ENCODE measurements at places on chromosomes 1 and 21.

DNA sequence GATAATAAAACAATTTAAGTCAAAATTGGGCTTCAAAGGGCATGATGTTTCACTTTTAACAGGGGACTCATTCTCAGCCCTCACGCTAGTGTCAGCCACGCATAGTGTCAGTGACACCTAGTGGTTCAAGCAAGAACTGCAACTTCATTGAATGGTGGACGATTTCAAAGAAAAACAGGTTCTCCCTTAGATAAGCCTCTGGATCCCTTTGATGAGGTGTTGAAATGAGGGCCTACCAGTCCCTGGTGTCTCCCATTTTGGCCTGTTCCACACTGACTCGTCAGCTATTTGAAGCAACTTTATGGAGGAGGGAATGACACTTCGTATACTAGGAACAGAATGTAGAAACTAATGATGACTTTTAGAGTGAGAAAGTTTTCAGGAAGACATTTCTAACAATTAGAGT is 56.2 kb downstream of the FCRL5 start:
- no peak for DNase-seq

DNA sequence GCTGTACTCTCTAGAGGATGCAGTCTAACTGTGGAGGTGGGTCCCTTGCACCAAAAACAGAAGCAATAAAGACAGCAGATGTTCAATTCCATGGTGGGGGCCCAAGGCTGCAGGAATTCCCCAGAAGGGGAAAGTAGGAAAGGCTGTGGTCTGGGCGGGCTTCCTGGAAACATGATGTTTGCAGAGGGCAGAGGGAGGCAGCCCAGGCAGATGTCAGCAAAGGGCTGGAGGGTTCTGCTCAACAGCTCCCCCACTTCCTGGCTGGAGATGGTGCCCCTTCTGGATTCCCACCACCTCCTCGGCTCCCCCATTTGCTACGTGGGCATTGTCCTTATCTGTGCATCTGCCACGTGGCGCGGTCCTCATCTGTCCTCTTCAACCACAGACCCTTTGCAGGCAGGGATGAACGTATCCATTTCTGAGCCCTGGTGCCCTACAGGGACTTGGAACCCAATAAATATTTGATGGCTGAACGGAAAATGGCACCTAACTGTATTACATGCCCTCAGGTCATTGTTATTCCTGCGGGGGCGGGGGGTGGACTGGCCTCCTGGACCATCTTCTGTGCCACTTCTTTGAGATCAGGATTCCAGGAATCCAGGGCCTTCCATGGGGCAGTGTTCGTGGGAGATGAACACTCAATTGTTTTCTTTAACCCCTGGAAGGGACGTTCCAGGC is 8.4 kb upstream of the GUCA2B start:
- no peak for DNase-seq

DNA sequence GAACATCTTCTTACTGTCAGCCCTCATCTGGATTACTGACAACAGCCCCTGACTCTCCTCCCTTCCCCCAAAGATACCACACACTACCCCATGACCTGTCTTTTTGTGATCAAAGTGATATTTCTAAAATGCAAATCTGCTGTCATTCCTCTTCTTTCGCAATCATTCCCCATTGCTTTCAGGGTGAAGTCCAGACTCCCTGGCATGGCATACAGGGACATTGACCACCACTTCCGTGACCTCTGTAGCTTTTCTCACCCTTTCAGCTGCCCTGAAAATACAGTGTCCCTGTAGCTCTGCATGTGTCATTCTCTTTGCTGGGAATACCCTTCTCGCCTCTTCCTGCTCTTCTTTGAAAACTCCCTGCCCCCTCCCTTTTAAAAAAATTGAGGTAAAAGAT is 4.1 kb downstream of the SERINC2 start:
- no peak for DNase-seq

GRCh38 chr1:230174471-230175162 is 107.6 kb downstream of the GALNT2 start:
- no peak for DNase-seq

GRCh38 chr21:37555672-37556261 is 189.2 kb downstream of the DYRK1A start:
- DNase-seq: no peak

- no peak for DNase-seq
Measured at GRCh38 chr1:164320790-164321731, 237.9 kb upstream of the PBX1 start.

DNA sequence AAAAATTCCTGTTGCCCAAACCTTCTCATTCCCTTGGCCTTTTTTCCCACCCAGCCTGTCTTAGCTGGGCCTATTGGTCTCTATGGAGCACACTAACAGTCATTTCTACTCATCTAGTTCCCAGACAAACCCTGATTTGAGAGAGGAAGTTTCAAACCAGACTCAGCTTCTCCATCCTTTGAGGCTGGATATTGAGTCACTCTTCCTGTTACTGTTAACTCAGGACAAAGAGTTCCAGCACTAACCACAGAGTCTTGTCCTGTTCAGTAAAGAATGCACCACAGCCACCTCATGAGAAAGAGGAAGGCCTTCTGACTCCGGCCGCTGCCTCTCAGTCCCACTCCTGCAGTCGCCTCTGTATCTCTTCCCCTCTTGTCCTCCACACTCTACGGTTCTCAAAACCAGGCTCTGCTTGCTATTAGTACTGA is 137.8 kb downstream of the PTPRC start:
- no peak for DNase-seq

DNA sequence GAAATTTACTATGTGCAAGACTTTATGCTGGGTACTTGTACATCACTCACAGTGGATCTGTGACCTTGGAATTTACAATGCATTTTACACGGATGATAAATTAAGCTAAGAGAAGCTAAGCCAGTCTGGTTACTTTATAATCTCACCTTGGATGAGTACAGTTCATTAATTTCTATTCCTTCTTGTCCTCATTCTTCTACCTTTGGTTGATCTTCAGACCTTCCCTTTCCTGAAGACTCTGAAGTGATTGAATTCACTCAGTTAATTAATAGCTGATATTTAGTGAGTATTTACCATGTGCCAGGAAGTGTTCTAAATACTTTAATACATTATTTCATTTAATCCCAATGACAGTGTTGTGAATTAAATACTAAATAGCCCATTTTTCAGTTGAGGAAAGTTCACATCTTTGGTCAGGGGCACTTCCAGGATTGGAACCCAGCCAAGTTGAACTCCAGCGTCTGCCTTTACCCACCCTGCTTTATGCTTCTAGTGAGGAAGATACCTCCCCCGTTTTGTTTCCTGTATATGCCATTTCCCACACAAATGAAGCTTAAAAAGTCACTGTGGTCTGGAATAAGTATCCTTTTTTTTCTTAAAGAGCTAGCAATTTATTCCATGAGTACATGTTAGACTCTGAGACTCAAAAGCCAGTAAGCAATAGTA is 146.6 kb downstream of the TLR5 start:
- DNase-seq: no peak

- no peak for DNase-seq
Measured at GRCh38 chr1:230084408-230085177, 17.6 kb downstream of the GALNT2 start.

GRCh38 chr1:5254975-5255374 is 600.6 kb downstream of the AJAP1 start:
- DNase-seq: no peak

GRCh38 chr1:70017770-70018169 is 187.6 kb downstream of the LRRC40 start:
- no peak for DNase-seq

DNA sequence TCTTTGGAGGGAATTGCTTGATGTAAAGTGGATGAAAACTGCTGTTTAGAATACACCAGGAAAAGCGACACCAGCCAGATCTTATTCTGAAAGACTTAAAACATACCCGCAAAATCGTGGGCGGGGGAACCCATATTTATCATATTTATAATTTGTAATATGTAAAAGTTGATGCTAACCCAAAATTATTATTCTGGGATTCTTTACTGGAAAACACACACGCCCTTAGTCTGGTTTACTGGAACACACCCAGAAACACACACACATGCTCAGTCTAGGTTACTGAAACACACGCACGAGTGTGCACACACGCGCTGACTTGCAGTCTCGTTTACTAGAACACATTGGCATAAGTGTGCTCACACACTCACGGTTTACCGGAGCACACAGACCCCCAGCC is 32.5 kb downstream of the ATP5PO start:
- no peak for DNase-seq

- DNase-seq: no peak
Measured at GRCh38 chr1:173893611-173894010, 23.5 kb downstream of the SERPINC1 start.

DNA sequence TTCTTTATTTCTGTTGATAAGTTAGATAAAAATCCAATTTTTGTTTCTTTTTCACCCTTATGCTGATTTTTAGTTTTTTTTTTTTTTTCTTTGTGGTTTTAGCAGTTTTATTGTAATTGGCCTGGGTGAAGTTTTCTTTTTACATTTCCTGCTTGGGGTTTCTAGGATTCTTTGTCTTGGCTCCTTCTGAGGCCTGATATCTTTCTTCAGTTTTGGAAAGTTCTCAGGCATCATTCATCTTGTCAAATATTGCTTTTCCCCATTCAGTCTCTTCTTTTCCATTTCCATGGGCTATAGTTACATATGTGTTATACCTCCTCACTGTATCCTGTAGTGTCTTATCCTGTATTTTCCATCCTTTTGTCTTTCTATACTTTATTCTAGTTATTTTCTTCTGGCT is 28.5 kb downstream of the ST6GALNAC3 start:
- no peak for DNase-seq

DNA sequence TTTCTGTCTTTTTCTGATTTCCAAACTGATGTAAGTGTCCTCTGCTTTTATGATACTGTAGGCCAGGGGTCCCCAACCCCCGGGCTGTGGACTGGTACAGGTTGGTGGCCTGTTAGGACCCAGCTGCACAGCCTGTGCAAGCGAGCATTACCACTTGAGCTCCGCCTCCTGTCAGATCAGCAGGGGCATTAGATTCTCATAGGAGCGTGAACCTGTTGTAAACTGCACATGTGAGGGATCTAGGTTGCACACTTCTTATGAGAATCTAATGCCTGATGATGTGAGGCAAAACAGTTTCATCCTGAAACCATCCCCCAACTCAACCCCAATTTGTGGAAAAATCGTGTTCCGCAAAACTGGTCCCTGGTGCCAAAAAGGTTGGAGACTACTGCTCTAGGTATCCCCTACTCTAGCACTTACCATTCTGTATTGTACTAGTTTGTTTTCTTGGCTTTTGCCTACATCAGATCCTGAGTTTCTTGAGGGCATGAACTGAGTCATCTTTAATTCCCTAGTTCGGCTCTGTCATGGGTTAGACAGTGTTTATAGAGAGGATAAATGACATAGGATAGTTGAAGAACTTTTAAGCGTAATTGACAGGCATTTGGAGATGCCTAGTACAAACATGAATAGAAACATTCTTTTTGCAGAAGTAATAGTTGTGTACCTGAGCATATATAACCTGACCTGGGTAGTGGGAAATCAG is 4.1 kb downstream of the ABCD3 start:
- no peak for DNase-seq

DNA sequence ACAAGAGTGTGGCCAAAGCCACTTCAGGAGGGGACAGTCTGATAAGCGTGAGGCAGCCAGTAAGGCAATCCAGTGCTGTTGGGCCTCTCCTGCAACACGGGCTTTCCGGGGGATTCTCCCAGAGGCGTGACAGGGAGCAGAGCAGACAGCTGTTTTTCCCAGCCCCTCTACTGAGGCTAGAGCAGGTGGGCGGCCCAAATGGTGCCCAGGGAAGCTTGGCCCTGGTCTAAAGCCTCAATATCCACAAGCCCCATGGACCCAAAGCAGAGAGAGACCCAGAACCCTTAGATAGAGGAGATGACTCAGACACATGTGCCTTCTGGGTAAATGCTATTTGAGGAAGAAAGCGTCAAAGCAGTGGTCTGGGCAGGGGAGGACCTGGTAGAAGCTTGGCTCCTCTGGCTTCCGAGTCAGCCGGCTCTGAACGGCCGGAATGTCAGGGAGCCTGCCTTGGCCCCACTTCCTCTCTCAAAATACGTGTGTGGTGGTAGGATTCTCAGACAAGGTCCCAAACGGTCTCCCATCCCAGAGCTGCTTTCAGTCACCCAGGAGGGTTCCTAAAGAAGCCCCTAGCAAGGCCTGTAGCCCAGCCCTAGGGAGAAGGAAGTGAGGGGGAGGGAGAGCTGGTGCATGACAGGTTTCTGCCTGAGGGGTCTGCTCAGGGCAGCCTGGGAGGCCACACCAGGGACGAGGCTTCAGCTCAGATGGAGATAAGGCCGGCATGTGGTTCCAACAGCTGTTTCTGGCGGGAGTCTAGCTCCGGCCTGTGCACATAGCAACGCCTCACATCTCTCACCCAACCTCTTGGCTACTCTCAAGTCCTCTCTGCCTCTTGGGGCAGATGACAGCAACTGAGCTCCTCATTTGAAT is 28.8 kb downstream of the PIK3C2B start:
- DNase-seq: no peak

DNA sequence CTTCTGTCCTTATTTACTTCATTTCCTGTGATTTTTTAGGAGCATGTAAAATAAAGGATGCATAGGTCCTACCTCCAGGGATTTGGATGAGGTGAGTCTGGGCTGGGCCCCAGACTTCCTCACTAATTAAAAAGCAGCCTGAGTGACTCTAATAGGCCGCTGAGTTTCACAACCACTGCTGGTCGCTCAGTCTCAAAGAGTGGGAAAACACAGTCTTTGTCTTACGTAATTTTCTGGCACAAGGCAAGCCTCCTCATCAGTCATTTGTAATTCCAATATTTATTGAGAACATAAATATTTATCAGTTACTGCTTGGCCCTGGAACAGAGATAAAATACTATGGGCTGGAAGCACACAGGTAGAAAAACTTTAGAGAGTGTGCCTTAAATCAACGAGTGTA is 195.4 kb upstream of the RUNX1 start:
- DNase-seq: no peak

DNA sequence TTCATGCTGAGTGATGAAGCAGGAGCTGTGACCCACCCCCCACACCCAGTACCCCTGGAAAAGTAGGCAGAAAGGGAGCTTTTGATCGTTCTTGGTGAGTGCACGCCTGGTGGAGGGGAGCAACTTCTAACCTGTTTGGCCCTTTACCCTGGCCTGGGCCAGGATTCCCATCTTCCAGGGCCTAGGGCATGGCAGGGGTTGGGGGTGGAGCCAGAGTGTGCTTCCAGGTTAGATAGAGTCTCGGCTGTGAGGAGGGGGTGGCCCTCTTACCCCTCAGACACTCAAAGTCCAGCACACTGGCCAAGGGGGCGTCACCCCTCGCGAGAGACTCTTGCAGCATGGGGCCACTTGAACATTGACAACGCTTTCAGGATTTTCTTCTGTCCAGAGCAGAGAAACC is 236.6 kb downstream of the GRIK3 start:
- no peak for DNase-seq

- no peak for DNase-seq
Measured at GRCh38 chr1:227926216-227926791, 21.4 kb downstream of the WNT9A start.

DNA sequence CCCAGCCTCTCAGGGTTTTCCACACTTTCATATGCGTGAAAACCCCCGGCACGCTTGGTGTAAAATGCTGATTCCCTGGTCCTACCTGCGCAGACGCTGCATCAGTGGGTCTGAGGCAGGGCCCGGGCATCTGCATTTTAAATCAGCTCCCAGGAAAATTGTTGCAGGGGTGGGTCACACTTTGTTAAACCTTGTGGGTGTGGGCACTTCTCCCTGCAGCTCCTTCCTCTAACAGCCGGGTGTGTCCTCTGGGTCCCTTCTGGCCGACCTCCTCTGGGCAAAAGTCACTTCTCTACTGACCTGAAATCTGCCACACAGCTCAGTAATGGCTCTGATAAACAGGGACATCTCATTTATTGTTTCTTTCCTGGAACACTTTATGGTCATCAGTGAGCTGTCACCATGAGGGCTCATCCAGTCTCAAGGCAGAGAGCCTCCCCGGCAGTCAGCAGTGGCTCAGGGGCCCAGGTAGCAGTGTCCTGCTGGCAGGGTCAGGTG is 52.8 kb upstream of the TMPRSS2 start:
- no peak for DNase-seq

GRCh38 chr1:150976879-150977694 is 2.5 kb upstream of the CERS2 start:
- peak; percentile 53 for DNase-seq
